ENCODE measurements at places on chromosomes 7 and 10.

GRCh38 chr10:29749150-29749549 is 114.4 kb upstream of the SVIL start:
- DNase-seq = no peak

DNA sequence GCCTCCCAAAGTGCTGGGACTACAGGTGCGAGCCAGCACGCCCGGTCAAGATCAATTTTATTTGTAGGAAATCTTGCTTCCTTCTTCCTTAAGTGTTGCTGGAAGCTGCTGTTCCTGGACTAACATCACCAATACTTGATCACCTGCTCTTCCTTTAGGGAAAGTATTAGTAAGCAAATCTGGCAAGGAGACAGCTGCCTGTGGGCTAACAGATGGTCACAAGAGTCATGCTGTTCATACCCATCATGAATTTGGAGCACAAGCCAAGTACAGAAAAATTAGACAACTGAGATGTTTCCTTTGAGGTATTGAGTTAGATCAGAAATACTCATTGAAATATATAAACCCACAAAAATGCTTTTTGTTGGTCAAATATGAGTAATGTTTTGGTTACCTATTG is 27.9 kb downstream of the BAIAP2L1 start:
- DNase-seq = no peak

DNA sequence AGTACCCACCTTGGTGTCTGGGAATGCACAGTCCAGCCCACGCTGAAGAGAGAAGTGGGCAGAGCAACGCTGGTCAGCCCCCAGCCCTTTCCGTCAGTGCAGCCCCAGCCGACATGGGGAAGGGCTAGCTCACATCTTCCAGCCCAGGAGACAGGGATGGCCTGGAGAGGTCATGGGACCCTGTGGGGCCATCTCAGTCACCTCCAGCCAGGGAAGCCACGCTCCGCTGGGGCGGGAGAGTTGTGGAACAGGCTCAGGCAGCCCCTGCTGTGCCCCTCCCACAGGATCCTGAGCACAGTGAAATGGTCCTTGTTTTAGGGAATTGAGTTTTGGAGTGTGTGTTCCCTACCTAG is 85.1 kb downstream of the PAXIP1 start:
- DNase-seq = no peak

- DNase-seq = no peak
Observed at GRCh38 chr10:102300278-102300843, 55.0 kb downstream of the GBF1 start.

DNA sequence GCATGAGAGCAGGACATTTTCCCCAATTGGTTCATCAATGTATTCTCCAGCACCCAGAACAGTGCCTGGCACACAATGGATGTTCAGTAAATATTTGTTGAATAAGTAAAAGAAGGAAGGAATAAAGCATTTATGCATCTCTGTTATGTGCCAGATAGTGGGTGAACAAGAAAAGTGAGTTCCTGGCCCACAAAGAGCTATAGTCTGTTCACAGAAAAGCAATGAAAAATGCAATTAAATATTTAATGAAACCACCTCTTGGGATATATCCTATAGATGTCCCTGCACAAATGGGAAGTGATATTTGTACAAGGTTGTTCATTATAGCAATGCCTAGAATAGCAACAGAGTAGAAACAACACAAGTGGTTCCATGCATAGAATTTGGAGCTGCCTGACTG is 2.1 kb downstream of the ABCA13 start:
- no peak for DNase-seq

GRCh38 chr10:30412901-30413300 is 21.1 kb upstream of the MAP3K8 start:
- no peak for DNase-seq

DNA sequence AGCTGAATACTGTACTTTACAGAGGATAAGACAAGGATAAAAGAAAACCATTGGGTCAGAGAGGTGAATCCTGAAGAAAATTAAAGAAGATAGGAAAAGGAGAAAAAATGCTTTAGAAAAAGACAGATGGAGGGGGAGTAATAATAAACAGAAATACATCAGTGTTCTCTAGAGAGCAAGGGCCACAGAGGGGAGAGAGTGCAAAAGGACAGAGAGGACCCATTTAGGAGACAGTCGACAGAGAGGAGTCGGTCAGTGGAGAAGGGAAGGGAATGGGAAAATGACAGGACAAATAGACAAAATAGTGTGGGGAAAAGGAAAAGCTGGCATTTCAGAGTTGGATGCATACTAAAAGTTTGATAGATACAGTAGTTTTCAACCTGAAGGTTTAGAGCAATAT is 287.0 kb downstream of the DOCK4 start:
- no peak for DNase-seq

- DNase-seq = no peak
Observed at GRCh38 chr7:26944501-26945358, 80.3 kb upstream of the SKAP2 start.

DNA sequence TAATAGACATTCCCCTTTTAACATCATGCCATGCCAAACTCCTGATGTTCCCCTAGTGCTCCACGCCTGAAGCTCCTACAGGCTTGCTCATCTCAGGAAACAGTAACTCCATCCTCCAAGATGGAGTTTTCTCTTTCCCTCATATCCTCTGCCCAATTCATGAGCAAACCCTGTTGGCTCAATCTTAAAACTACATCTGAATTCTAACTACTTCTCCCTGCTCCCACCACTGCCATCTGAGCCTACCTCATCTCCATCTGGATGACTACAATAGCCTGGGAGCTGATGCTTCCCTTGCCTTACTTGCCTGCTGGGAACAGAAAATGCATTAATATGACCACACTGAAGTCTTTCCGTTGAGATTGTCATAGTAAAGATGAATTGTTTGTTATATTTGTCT is 271.7 kb upstream of the MKLN1 start:
- DNase-seq = no peak

DNA sequence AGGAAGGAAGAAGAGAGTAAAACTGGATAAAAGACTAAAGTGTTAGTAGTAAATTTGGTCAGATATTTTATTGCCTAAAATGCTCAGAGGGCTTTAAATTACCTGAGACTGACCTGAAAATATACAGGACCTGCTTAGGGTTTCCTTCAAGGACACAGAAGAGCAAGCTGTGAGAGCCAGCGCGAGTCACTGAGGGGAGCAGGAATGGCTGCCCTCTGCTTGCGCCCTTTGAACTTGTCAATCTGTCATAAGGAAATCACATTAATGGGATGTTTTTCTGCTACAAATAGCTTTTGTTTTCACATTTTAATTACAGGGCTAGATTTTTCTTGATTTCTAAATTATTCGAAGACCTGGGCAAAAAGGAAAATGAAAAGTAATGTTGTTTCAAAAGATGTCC is 26.9 kb downstream of the DNAJB9 start:
- DNase-seq = no peak

GRCh38 chr7:157032128-157032527 is 21.7 kb upstream of the MNX1 start:
- no peak for DNase-seq

DNA sequence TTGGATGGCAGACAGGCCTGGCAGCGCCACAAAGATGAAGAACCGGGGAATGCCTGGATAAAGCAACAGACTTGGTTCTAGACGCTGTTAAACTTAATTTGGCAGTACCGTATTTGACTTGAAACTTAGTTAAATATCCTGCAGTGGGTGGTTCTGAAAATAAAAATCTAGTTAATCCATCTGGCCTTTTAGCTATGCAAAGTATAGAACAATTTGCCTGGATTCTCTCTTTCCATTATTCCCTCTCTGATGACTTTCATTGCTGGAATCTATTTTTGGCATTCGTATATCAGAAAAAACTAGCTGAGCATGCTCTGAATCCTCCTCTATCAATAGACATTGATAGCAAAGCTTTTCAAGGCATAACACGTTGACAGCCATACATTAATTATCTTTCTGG is 203.6 kb downstream of the MACC1 start:
- no peak for DNase-seq

GRCh38 chr10:94156453-94156852 is 162.7 kb downstream of the PLCE1 start:
- DNase-seq = no peak

DNA sequence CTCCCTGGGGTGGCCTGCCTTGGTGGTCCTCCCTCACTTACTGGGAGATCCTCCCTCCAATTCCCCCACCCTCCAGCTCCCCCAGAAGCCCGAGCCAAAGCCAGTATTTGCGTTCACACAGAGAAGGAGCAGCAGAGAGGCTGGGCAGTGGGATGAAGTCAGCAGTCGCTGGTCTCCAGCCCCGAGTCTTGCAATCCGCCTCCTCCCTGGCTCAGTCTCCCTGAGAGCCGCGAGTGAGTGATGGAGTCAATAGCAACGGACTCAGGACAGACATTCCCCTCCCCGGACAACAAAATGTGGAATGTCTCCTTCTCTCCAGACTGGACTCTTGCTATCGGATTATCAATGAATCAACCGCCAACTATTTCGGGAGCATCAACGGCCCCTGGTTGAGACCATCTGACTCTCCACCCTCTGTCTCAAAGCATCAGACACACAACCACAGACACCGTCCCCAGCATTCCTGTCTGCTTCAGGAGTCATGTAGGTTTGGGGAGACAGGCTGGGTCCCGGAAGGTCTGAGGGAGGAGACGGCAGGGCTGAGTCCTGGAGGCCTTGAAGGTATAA is 178.4 kb downstream of the SH3PXD2A start:
- no peak for DNase-seq

DNA sequence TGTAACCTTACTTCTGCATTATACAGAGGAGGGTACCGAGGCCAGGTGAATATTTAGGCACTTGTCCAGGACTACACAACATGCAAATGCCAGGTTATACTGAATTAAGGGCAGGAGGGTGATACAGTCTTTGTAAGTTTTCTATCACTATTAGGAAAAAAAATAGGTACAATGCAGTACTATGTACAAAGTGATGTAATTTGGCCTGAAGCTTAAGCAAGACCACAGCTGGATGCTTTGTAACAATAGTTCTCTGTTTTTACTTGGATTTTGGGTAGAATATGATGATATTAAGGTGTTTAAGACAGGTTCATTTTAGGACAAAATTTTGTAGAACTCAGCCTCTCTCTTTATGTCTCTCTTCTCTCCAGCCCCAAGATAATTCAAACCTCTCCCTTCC is 2.8 kb upstream of the NXPH1 start:
- no peak for DNase-seq

GRCh38 chr10:612696-613095 is 76.8 kb downstream of the DIP2C start:
- DNase-seq = no peak

- DNase-seq = no peak
Observed at GRCh38 chr10:110075686-110076085, 67.9 kb downstream of the ADD3 start.

GRCh38 chr7:73504017-73504416 is 18.1 kb downstream of the BAZ1B start:
- DNase-seq = no peak

DNA sequence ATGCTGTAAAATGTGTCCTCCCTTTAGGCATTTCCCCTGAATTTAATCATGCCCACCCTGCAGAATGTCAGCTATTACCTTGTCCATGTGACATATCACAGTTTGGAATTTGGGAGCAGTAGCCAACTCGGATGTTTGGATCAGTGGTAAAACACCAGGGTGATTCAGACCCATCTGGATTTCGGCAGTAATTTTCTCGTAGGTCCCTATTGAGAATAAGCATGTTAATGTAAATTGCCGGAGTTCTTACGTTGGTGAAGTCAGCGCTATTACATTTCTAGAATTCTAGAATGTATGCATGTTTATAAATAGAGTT is 44.1 kb downstream of the HGF start:
- no peak for DNase-seq

GRCh38 chr10:128268015-128268722 is 141.9 kb upstream of the MKI67 start:
- DNase-seq = peak; percentile 35

GRCh38 chr10:78448470-78448869 is 414.8 kb downstream of the RPS24 start:
- DNase-seq = no peak

- no peak for DNase-seq
Observed at GRCh38 chr10:75207857-75208144, 2.8 kb upstream of the VDAC2 start.

DNA sequence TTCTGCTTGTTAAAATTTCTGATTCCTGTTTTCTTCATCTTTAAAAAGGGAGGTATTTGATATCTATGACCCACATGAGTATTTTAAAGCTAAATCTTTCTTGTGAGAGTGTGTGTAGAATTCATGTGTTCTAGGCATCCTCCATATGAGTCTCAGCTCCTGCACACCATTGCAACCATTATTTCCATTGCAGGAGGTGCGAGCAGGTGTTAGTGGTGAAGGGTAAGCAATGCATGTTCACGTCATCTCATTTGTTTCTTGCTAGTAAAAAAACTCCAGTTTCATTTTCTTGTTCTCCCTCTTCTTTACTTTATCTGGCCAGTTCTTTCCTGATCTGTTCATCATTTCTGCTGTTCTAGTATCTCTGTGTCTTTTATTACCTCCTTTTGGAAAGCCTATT is 100.5 kb downstream of the ADRA2A start:
- DNase-seq = no peak

GRCh38 chr10:97087296-97087695 is 98.5 kb downstream of the SLIT1 start:
- DNase-seq = no peak

DNA sequence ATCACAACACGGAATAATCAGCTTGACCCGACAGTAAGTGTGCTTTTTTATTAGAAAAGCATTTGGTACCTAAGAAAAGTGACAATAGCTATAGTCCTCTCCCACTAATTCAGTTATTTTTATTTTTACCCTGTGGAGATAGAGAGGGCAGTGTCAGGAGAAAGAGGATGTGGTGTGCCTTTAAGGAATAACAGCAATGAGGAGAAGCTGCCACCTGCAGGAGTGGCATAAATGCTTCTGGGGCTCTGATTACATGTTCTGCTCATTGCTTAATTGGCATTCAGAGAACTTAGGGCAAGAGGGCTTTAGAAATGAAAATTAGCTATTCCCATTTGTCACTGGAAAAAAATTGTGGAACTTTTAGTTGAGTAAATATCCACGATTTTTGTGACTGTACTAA is 60.1 kb downstream of the DENND11 start:
- no peak for DNase-seq

GRCh38 chr10:88759366-88760101 is at the start of gene LIPN:
TSS of gene LIPN (plus strand) at chr10:88760020. CDS start at chr10:88761406, 1,386 bp downstream.
- DNase-seq = no peak

- no peak for DNase-seq
Observed at GRCh38 chr10:127872011-127872761, 20.6 kb downstream of the CLRN3 start.

DNA sequence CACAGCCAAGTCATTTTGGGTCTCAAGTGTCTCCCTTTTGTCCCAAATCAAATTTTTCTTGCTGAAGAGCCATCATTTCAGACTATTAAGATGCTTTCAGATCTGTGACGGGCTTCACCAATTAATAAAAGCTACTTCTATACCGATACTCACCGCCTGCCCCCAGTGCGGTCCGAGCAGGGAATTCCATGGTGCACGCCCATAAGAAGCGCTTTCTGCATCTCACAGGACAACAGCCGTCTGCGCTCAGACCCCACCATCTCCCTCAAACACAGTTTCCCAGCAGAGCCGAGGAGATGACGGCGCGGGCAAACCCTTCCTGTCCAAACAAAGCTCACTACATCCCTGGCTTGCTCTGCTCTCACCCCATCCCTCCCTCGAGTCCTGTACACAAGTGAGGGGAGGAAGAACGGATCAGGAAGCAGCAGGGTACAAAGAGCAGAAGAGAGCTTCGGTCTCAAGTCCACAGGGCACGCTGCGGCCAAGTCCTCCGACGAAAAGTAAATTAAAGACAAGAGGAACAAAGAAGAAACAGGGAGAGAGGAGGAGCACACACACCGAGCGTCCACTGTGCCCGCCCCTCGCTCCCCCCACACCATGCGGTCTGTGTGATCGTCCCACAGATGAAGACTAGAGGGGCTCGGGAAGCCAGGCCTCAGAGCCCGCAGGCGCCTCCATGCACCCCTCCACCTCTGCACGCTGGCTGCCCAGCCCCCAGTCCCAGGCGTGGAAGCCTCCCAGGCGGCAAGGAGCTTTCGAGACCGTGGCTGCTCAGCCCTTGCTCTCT is 121.9 kb downstream of the MAD1L1 start:
- DNase-seq = no peak

Data from SW480 (cell line).